ENCODE measurements at places on chromosomes 1 and 21. TPM values are rescaled to one million over a fixed set of nuclear protein-coding genes. Genes with fewer than 3 reads are reported as not detected.

The PERM1 gene
- total RNA-seq = 0.31 TPM

The XCL1 gene
- 0.25 TPM for total RNA-seq

The HMGN1 gene
- total RNA-seq = 266 TPM

The PLEKHG5 gene
- 33.6 TPM for total RNA-seq

The ZC3H12A gene
- 6.9 TPM for total RNA-seq

The FGGY gene
- total RNA-seq = 13.6 TPM

The OR2T29 gene
- not detected for total RNA-seq

The RHBG gene
- total RNA-seq = not detected

The RBM34 gene
- total RNA-seq = 67.6 TPM

The RGS8 gene
- total RNA-seq = 0.17 TPM

The CLDN17 gene
- total RNA-seq = not detected

DNA sequence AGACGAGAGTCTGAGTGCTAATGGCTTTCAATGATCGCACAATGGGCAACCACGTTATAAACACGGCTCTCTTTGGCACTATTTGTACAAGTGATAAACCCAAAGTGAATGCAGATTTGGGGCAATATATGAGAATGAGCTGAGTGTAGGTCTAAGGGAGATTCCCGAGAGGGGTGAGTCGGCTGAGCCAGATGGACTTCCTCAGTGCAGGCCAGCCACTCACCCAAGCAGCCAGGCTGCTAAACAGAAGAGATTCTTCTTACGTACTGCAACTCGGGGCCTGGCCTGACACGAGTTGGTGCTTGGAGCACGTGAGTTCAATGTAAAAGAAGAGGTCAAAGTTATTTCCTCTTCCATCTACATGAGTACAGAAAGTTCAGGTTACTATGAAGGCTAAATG, 6.2 kb upstream of the MIXL1 start:
- no peak overlapping the region for H3K27ac ChIP-seq
- no peaks in the 10 kb centered on the region for H3K36me3 ChIP-seq
- DNase-seq = no peak
- H3K4me1 ChIP-seq = no peaks in the 10 kb centered on the region
- H3K4me3 ChIP-seq = no peak overlapping the region

GRCh38 chr1:59396387-59396786, 99.5 kb downstream of the FGGY start:
- no peak overlapping the region for H3K4me3 ChIP-seq
- no peaks in the 10 kb centered on the region for H3K27me3 ChIP-seq
- no peak for DNase-seq
- no peak overlapping the region for H3K27ac ChIP-seq
- peaks cover 54% of the 10 kb centered on the region for H3K4me1 ChIP-seq

GRCh38 chr1:41672173-41672572, 187.7 kb upstream of the EDN2 start:
- H3K4me1 ChIP-seq = peaks cover 56% of the 10 kb centered on the region
- peak overlapping the region; percentile 91 for H3K27ac ChIP-seq
- H3K36me3 ChIP-seq = no peaks in the 10 kb centered on the region
- no peaks in the 10 kb centered on the region for H3K27me3 ChIP-seq
- DNase-seq = no peak

DNA sequence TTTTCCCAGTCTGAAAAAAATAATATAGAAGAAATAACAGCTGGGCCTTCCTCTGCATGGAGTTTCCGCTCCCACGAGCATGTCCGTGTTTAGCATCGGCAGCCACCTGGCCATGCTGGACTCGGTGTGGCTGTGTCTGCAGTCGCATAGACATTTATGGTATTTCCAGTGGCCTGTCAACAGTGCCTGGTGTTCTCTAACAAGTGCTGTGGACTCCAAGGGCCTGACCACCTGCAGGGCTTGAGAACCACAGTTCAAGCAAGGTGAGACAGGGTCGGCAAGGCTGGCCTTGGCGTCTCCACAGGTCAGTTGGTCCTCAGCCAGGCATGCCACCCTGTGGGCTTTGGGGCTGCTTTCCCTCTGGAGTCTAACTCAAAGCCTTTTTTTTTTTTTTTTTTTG, 124.8 kb downstream of the PGBD5 start:
- no peaks in the 10 kb centered on the region for H3K36me3 ChIP-seq
- peaks cover under 1% of the 10 kb centered on the region for H3K27me3 ChIP-seq
- H3K4me3 ChIP-seq = no peak overlapping the region
- H3K27ac ChIP-seq = no peak overlapping the region
- peaks cover 6% of the 10 kb centered on the region for H3K4me1 ChIP-seq
- DNase-seq = peak; percentile 52

DNA sequence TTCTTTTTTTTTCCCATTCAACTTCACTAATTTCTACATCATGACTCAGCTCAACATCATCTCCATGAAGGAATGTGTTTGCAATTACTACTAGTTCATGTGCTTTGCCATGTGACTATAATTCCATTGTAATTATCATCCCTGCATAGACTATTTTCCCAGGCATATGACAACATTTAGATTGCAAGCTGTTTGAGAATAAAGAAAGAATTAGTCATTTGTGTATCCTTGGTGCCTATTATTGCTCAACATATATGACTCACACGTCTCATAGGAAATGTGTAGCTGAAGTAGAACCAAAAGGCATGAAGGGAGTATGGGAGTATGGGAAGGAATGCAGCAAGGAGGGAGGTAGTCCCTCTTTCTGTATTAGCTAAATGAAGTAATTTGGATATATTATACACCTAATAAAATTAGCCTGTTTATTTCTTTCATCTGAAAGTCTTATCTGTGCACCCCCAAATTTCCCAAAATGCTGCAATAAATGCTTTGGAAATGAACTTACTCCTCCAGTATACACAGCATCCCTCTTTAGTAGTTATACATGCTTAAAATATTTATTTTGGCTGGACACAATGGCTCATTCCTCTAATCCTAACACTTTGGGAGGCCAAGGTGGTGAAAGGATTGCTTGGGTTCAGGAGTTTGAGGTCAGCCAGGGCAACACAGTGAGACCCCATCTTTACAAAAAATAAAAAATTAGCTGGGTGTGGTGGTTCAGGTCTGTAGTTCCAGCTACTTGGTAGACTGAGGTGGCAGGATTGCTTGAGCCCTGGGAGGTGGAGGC, 316.9 kb upstream of the ADGRL4 start:
- peaks cover 4% of the 10 kb centered on the region for H3K36me3 ChIP-seq
- H3K27ac ChIP-seq = peak overlapping the region; percentile 81
- H3K4me3 ChIP-seq = no peak overlapping the region
- peaks cover 14% of the 10 kb centered on the region for H3K4me1 ChIP-seq
- H3K27me3 ChIP-seq = no peaks in the 10 kb centered on the region

GRCh38 chr1:14773396-14774025, 175.0 kb downstream of the KAZN start:
- no peak overlapping the region for H3K27ac ChIP-seq
- no peak for DNase-seq
- no peaks in the 10 kb centered on the region for H3K27me3 ChIP-seq
- H3K36me3 ChIP-seq = no peaks in the 10 kb centered on the region
- no peaks in the 10 kb centered on the region for H3K4me1 ChIP-seq
- H3K4me3 ChIP-seq = no peak overlapping the region

DNA sequence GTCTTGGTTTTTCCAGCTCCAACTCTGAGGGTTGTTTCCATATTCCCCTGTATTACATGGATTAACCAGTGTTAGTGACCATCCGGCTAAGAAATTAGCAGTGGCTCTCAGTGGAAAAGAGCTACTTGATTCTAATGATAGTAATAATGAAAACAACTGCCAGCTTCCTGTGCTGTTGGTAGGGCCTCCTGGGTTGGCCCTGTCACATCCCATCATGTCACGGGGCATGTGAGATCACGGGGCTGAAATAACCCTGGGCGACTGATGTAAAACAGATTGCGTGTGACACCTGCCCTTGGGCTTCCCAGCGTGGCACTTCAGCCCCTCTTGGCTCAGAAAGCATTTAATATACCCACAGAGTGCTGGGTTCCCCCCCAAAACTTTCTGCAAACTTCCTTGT, 149.0 kb downstream of the ROR1 start:
- no peaks in the 10 kb centered on the region for H3K36me3 ChIP-seq
- H3K4me3 ChIP-seq = no peak overlapping the region
- peaks cover 65% of the 10 kb centered on the region for H3K4me1 ChIP-seq
- H3K27ac ChIP-seq = peak overlapping the region; percentile 95
- no peak for DNase-seq

GRCh38 chr1:25987951-25988350, 9.9 kb downstream of the PAFAH2 start:
- DNase-seq = no peak
- no peak overlapping the region for H3K27ac ChIP-seq
- no peak overlapping the region for H3K4me3 ChIP-seq
- peaks cover 4% of the 10 kb centered on the region for H3K4me1 ChIP-seq
- no peaks in the 10 kb centered on the region for H3K27me3 ChIP-seq
- peaks cover 18% of the 10 kb centered on the region for H3K36me3 ChIP-seq

- no peak for DNase-seq
- H3K27ac ChIP-seq = peak overlapping the region; percentile 97
- peaks cover 51% of the 10 kb centered on the region for H3K4me1 ChIP-seq
These were observed 2.6 kb downstream of the RCC1 start for GRCh38 chr1:28508435-28508754.

GRCh38 chr1:158075078-158075477, 81.6 kb downstream of the KIRREL1 start:
- no peaks in the 10 kb centered on the region for H3K27me3 ChIP-seq
- no peak overlapping the region for H3K27ac ChIP-seq
- peaks cover 70% of the 10 kb centered on the region for H3K4me1 ChIP-seq
- H3K36me3 ChIP-seq = peaks cover 26% of the 10 kb centered on the region
- no peak overlapping the region for H3K4me3 ChIP-seq
- no peak for DNase-seq

DNA sequence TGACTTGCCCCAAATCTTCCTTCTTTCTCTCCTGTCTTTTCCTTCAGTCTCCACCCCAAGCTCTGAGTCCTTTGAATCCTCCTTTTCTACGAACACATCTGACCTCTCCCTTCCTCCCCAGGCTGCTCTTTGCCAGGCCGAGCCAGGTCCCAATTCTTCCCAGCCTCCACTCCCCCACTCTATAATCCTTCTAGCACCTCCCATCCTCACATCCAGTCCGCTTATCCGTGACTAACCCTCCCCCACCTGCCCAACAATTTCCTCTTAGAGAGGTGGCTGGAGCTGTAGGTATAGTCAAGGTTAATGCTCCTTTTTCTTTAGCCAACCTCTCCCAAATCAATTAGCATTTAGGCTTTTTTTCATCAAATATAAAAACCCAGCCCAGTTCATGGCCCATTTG, 9.5 kb upstream of the HPDL start:
- H3K4me1 ChIP-seq = no peaks in the 10 kb centered on the region
- no peaks in the 10 kb centered on the region for H3K36me3 ChIP-seq
- no peaks in the 10 kb centered on the region for H3K27me3 ChIP-seq
- DNase-seq = no peak

DNA sequence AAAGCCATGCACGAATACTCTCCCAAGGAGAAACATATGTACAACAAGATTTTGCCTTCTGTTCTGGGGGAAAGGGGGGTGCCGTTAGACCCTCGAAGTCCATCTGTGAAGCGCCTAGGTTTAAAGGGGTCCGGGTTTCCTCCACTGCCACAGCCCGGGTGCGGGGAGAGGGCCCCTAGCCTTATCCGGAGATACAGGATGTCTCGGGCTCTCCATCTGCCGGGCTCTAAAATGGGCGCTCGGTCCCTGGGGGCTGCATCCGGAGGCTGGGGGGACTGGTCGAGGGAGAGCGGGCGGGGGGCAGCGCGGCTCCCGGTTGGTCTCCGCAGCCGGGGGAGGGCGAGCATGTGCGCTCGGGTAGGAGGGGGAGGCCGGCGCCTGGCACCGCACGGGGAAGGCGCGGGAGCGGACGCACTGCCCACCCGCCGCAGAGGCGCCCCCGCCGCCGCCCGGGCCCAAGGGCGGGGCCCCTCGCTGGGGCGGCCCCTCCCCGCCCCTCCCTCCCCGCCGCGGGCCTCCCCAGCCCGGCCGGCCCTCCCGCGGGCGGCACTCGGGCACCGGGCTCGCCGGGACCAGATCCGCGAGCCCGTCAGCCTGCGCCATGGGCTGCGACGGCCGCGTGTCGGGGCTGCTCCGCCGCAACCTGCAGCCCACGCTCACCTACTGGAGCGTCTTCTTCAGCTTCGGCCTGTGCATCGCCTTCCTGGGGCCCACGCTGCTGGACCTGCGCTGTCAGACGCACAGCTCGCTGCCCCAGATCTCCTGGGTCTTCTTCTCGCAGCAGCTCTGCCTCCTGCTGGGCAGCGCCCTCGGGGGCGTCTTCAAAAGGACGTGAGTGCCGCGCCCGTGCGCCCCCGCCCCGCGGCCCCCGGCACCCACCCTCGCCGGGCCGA, 63.1 kb downstream of the ELK4 start:
- peaks cover 3% of the 10 kb centered on the region for H3K4me1 ChIP-seq
- no peak overlapping the region for H3K27ac ChIP-seq
- peak overlapping the region; percentile 44 for H3K4me3 ChIP-seq
- DNase-seq = peak; percentile 65
- no peaks in the 10 kb centered on the region for H3K36me3 ChIP-seq
- H3K27me3 ChIP-seq = peaks cover 72% of the 10 kb centered on the region

- H3K36me3 ChIP-seq = no peaks in the 10 kb centered on the region
- no peaks in the 10 kb centered on the region for H3K4me1 ChIP-seq
- H3K4me3 ChIP-seq = no peak overlapping the region
- peaks cover 30% of the 10 kb centered on the region for H3K27me3 ChIP-seq
- DNase-seq = no peak
These were observed 36.4 kb downstream of the BTG3 start for GRCh38 chr21:17576080-17576835.

DNA sequence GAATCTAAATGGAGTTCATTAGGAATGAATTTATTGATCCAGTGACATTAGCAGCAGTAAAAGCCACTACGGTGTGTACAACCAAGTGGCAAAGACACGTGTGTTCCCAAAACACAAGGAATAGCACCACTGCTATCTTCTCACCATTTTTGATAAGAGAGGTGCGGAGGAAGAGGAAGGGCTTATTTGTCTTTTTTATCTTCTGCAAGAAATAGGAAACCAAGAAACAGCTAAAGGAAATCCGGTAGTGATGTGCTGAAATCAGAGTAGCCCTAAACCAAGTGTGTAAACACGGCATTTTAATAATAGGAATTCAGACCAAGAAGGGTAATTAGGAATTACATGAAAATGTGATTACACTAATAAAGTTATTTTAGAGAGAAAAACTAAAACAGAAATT, 9.1 kb upstream of the SCYL3 start:
- H3K4me3 ChIP-seq = no peak overlapping the region
- H3K27ac ChIP-seq = no peak overlapping the region
- no peaks in the 10 kb centered on the region for H3K36me3 ChIP-seq
- no peak for DNase-seq

- no peak overlapping the region for H3K27ac ChIP-seq
- peaks cover 8% of the 10 kb centered on the region for H3K27me3 ChIP-seq
- no peak overlapping the region for H3K4me3 ChIP-seq
- H3K36me3 ChIP-seq = no peaks in the 10 kb centered on the region
- no peaks in the 10 kb centered on the region for H3K4me1 ChIP-seq
These were observed 44.1 kb upstream of the RGS21 start for GRCh38 chr1:192272732-192273131.

- H3K27ac ChIP-seq = no peak overlapping the region
- H3K36me3 ChIP-seq = peaks cover 6% of the 10 kb centered on the region
- H3K4me1 ChIP-seq = peaks cover 17% of the 10 kb centered on the region
These were observed 12.8 kb downstream of the LDLRAP1 start for GRCh38 chr1:25556132-25556670.

GRCh38 chr1:48670234-48671020, 106.3 kb downstream of the BEND5 start:
- no peaks in the 10 kb centered on the region for H3K36me3 ChIP-seq
- no peak for DNase-seq
- H3K4me3 ChIP-seq = no peak overlapping the region
